ENCODE measurements at places on chromosomes 12 and 14.

DNA sequence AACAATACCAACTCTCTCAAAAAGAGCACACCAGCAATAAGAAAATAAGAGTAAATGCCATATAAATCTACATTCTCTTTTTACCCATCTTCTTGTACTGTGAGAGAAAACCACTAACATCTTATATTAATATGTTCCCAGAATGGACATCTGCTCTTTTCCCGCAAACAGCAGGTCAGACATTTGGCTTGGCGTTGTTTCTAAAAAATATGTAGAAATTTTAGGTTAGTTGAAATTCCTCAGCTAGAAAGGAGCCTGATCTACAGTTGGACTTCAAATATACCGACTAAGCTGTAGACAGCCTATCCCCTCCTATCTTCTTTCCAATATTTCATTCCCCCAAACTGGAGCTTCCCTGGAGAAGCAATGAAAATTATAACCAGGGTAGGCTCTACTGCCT, 88.7 kb downstream of the PPP2R5E start:
- no peak for DNase-seq

DNA sequence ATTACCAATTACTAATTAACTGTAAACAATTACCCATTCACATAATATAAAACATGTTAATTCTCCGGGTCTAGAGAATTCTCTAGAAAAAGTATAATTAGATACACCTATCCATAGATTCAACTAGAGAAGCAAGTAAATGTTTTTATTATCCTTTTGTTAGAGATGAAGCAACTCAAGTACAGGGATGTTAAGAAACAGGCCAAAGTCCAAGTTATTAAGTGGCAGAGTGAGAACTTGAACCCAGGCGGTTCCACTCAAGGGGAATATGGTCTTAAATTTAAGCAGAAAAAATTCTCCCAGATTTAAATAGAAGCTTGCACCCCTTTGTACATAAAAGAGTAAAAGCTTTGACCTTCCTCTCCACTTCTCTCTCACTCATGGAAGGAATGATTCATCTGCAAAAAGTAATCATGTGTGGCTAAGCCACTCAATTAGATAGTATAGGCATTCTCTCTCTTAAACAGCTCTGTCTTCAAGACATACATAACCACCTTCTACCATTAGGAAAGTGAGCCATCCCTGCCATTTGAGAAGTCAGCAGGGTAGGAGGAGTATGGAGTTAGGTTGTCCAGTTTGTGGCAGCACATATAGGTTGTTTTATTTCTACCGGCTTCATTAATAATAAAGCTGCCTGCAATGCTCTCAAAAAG, 34.1 kb downstream of the ERGIC2 start:
- DNase-seq = no peak

- no peak for DNase-seq
These were observed 501.5 kb upstream of the USP15 start for GRCh38 chr12:61758661-61759060.

DNA sequence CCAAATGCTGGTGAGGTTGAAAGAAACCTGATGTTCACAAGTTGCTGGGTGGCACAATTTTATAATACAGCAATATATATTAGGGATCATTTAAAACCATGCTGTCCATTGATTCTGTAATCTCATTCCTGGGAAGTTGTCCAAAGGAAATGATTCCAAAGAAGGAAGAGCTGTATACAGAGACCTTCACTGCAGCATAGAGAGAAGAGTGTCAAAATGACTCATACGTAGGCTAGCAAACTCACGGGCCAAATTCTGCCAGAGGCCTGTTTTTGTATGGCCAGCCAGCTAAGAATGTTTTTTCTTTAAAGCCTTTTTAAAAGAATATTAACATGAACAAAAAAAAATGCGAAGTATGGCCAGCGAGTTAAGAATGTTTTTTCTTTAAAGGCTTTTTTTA, 69.2 kb upstream of the MED13L start:
- DNase-seq = no peak

DNA sequence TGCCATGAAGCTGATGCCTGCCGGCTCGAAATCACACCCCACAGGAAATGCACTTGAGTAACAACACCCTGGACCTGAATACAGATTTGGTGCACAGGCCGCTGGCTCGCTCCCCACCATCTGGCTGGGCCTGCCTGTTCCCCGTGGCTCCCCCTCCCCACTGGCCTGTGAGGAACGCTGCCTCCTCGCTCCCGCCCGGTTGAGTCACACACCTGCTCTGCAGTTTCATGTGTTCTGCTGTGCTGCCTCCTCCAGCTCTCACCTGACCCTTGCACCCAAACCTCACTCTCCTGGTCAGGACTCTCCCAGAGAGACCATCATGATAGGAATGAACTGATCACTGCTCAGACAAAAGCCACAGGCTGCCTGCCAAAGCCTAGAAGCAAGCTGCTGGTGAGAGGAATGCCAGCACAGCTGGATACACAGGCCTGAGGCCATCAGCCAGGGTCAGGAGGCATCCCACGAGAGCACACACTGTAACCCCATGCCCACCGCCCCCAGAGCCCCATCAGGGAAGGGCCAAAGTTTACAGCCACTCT, 3.8 kb upstream of the SIVA1 start:
- DNase-seq = no peak

DNA sequence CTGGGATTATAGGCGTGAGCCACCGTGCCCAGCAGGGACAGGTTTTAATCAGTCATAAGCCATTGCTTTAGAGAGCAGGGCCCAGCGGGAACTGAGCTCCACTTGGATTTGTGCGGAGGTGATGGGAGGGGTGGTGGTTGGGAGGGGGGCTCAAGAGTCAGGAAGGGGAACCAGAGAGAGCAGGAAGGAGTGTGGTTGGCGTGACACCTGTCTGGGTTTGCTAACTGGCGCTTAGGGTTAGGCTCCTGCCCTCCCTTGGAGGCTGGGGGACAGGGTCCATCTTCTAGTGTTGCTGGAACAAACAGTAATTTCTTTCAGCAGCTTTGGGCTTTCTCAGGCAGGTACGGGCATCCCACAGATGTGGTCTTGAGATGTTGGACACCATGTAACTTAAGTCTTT, 7.5 kb upstream of the ALDH2 start:
- DNase-seq = no peak

DNA sequence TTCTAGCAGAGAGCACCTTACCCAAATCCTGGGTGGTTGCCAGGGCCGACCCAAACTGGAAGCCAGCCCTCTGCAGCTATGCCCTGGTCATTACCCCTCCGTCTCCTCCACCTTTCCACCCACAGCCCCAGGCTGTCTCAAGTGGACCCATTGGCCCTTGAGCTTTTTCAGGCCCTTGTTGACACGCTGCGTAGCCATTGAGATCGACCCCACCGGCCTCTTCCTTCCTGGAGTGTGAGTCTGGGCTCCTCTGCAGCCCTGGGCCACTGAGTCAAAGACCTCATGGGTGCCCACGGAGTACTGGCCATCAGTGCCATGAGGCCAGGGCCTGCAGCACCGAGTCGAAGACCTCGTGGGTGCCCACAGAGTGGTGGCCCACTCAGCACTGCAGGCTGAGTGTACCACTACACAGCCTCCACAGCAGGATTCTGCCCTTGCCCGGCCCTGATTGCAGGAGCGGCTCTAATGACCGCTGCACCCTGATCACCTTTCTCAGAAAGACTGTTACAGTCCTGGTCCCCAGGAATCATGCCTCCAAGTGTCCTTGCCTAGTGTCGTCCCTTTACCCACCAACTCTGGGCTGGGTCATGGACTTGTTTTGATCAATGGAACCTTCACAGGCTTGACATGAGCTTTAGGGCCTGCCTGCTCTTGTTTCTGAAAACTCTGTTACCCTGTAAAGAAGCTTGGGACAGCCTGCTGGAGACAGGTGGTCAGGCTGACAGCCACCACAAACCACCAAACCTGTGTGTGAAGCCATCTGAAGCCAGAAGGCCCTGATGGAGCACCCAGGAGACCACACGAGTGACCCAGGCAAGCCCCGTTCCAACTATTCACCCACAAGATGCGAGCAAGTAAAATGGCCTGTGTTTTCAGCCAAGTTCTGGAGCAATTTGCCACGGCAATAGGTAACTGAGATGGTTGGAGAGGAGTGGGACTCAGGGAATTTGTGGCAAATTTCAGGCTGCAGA, 39.6 kb upstream of the TRAF3 start:
- DNase-seq = no peak

DNA sequence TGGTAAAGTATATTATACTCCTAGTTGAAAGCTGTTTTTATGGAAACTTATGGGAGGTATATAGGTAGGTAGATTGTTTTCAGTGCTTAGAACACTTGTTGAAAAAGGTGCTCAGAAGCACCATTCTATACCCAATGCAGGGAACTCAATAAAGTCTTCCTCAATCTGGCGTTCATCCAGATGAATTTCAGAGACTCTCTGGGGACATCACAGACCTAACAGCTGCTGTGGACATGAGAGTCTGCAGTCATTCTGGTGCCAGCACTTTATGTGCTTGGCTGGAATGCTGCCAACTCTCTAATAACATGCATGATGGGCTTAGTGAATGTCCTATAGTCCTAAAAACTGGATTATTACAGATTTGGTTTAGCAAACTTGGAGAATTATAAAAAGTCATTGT, 115.9 kb downstream of the NTN4 start:
- no peak for DNase-seq

DNA sequence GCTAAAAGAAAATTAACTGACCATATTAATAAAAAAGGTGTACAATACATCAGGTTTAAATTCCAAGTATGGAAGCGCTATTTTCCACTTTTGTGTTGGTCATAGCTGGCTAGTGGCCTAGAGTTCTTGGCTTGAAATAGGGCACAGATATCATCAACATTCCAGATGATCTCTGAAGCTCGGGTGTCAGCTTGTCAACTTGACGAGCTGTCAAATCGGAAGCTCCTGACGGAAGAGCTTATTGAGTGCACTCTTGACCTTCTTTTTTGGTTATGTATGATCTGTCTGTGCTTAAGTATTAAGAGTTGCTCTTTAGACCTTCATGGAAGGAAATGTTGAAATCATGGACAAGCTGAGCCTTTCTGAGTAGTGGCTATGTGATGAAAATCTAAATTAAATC, 177.9 kb downstream of the APAF1 start:
- no peak for DNase-seq

- DNase-seq = no peak
These were observed 176.7 kb downstream of the TMEM132D start for GRCh38 chr12:129727100-129727499.

GRCh38 chr12:67929384-67929772, 59.9 kb upstream of the IFNG-AS1 start:
- DNase-seq = no peak

DNA sequence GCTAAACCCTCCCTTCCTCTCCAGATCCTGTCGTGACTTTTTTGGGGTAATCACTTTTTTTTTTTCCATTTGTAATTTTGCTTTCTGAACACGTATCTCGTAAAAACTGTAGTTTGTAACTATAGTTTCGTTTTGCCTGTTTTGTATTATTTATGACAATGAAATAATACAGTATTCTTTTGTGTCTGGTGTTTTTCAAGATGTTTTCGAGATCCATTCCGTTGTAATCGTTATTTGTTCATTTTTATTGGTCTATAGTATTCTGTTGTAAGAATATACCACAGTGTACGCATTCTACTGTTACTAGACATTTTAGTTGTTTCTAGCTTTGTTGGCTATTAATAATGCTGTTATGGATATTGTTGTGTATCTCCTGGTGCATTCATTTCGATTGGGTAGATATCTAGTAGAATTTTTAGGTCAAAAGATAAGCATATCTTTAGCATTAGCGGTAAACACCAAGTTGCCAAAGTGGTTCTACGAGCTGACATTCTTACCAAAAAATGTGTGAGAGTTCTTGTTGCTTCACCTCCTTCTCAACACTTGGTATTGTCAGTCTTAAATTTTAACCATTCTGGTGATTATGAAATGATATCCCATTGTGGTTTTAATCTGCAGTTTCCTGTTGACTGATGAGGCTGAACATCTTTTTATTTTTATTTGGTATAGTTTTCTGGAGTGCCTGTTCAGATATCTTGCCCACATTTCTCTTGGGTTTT, 92.3 kb upstream of the EVL start:
- no peak for DNase-seq

- DNase-seq = no peak
These were observed 140.1 kb upstream of the CPM start for GRCh38 chr12:69073035-69073434.

DNA sequence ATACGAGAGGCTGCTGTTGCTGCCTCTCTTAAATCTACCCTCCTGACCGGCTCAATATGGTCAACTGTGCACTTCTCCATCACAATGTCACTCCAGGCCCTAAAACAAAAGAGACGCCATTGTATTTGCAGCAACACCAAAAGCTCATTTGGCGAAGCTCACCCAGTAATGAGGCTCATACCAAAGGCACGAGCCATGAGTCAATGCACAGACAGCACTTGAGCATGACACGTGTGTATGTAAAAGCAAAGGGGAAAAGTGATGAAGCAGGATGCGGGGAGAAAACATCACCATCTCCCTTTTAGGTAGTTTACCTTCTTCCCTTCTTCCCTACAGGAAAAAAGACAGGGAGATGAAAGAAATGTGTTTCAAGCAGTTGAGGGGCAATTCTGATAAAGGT, 150.3 kb downstream of the FOXN3 start:
- no peak for DNase-seq

DNA sequence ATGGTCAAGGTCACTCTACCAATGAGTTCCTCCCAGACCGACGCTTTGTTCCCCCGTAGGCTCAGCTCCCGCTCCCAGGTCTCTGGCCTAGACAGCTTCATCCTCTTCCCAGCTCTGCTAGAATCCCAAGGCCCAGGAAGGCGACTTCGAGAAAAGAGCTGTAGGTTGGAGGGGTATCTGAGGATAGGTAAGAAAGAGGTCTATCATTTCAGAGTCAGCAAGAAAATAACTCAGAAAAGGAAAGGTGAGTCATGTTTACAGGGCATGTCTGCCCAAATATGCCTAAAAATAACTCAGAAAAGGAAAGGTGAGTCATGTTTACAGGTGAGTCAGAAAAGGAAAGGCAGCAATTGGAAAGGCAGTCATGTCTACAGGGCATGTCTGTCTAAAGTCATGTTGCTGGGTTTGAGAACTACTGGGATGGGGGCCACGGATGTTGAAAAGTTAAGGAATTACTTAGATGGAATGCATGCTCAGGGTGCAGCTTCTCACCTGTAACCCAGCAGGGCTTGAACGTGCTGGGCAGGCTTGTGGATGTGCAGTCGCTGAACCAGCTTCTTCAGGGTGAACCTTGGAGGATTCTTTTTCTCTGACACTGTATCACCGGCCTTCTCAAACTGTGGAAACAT, 12.2 kb downstream of the TEP1 start:
- peak; percentile 11 for DNase-seq

DNA sequence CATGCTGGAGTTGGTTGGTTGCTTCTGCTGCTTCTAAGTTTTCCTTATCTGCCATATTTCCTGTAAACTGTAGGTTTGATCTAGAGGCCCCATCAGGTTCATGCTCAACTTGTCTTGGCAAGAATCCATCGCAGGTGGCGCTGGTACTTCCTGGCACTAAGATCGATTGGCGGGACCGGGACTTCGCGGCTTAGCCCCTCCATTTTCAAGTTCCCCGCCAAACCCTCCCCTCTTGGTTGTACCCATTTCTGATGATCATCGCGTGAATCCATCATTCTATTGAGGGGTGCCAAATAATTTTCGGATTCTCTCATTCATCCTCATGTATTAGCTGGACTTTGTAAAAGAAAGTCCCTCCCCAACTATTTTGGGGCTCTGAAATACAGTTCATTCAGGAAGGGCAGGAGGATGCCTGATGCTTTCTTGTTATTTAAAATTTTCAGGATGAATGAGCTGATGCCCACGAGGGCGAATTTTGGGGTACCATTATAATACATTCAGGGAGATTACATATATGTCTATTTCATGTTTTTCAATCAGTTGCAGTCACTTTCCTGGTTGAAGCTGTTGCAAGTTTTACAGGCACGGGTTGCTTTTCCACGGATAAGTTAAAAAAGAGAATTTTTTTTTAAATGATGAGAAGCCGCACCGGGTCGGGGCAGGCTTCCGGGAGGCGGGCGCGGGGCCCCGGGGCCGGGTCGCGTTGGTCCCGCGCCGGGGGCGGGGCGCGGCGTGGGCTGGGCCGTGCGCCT, 395 bp upstream of the BRI3BP start:
- peak; percentile 81 for DNase-seq

GRCh38 chr12:75994069-75994740, 37.4 kb downstream of the PHLDA1 start:
- DNase-seq = no peak

All from stimulated activated CD4-positive, alpha-beta T cell treated with anti-CD3 and anti-CD28 coated beads, Interleukin-4, amount 100 ng/mL, for 1 hour (primary cell).